ENCODE measurements at places on chromosomes 16 and 17.
A peak's percentile ranks its signal among the peaks of the same experiment; 100 is the strongest.

DNA sequence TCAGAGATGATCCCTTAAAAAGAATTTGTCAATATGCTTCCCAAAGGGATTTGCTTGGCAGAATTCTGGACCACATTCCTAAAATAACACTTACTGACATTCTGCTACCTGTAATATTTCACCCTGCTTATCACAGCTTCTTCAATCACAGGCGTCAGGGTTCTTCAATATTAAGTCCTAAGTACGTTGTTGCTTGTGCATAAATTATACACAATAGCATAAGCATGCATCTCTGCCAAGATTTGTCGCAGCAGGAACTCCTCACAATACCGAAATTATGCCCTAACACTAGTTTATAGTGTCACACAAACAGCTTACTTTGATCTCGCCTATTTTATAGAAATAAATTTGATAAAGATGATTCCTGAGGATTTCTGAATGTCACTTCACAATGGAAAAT is 48.9 kb downstream of the UBE2G1 start:
- DNase-seq = no peak

GRCh38 chr16:2787961-2788360 is 601 bp upstream of the PRSS33 start:
- no peak for DNase-seq

DNA sequence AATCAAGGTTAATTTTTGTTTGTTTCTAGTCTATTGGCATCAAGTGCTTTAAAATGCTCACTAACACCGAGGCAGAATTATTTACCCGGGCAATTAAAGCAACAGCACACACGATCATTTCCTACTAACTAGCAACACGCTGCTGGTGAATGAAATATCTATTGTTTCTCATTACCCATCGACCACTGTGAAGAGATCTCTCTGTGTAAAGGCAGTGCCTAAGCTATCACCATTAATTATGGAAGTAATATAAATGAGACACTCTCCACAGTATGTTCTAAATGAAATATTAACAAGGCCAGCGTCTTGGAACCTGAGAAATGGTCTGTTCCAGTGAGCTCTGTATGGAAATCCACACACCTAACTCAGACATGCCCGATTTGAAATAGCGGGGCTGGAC is 397.6 kb downstream of the MAF start:
- DNase-seq = no peak

DNA sequence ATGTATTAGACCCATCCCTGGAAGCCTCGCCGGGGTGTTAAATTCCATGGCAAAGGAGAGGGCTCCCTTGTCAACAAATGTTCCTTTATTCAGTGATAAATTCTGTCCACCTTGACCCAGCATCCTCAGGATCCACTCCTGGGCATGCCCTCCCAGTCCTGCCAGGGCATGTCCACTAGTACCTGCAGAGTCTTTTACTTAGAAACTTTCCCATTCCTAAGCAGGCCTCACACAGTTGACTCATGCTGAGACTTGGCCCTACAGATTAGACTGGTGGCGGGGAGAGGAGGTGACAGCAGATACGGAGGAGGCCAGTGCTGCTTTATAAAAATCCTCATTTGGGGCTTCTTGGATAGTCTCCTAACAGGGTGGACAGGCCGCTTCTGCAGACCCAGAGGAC is 88.8 kb downstream of the CYLD start:
- DNase-seq = no peak

GRCh38 chr17:71921796-71922195 is 199.0 kb upstream of the SOX9 start:
- no peak for DNase-seq

GRCh38 chr17:70767102-70767701 is 597.9 kb downstream of the KCNJ2 start:
- peak; percentile 65 for DNase-seq

DNA sequence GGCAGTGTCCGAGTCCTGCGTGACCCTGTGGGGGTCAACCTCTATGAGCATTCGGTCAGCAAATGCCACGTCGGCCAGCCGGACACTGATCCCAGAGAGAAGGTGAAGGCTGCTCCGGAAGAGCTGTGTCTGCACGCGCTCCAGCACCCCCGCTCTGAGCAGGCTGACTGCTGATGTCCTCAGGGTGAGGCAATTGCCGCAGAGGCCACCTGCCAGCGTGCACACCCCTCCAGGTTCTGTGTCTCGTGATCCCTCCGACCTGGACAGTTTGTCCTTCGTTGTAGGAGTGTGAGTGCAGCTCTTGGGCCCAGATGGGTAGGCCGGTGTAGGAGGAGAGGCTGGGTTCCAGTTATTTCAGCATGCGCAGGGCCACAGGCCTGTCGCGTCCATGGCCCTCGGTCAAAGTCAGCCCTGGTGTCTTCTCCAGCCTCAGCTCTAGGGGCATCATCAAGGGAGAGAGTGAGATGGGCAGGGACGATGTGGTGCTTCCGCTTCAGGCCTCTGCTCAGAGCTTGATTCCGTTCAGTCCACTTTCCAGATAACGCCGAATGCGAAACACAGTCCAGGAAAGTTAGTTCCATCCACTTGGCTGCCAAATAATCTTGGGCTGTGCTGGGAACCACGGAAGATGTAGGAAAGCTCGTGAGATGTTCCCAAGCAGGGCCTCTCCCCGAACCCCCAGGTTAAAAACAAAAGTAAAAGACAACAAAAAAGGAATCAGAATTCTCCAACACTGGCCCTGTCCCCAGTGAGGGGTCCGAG is 15.1 kb upstream of the NCBP3 start:
- DNase-seq = no peak

DNA sequence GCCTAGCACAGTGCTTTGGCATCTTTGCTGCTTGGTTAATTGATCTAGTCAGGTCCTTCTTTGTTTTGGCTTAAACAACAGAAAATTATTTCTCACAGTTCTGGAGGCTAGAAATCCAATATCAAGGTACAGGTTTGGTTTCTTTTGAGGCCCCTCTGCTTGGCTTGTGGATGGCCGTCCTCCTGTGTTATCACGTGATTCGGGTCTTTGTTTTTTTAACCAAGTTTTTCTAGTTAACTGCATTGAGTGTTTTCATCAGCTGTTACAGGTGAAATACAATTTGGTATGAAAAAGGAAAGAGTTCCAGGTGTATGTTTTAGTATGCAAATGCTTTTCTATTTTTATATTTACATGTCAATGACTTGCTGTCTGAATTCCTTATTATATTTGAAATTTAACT is 2.8 kb downstream of the NLK start:
- DNase-seq = no peak

GRCh38 chr17:57010487-57010886 is 32.6 kb downstream of the SCPEP1 start:
- DNase-seq = no peak
